ENCODE measurements at places on chromosomes 11 and 22.

GRCh38 chr11:82889133-82890001 is 10.9 kb downstream of the PRCP start:
- DNase-seq, result no peak

GRCh38 chr11:88813233-88813915 is 252.4 kb downstream of the GRM5 start:
- DNase-seq, result no peak

- no peak for DNase-seq
Observed at GRCh38 chr11:71193431-71193830, 58.9 kb downstream of the SHANK2 start.

- DNase-seq, result no peak
Observed at GRCh38 chr11:70333261-70333660, 62.8 kb downstream of the PPFIA1 start.

GRCh38 chr11:72331761-72332160 is 87.8 kb upstream of the PHOX2A start:
- no peak for DNase-seq

GRCh38 chr11:118375978-118376377 is 16.6 kb downstream of the UBE4A start:
- DNase-seq, result no peak

DNA sequence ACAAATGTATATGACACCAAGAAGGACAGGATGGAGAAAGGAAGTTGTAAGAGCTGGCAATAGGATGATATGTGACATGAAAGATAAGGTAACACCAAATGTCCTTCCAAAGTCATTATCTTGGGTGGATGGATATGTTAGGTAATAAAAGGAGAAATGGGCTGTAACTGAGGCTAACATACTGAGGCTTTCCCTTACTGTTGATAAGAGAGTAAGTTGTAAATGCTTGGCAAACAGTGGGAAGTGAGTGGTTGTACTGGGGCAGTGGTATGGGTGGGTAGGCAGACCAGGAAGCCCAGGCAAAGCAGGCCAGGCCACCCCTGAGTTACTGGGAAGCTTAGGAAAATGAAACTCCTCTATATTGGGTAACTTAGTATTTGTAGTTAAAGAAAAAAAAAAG is 73.7 kb downstream of the ARHGAP42 start:
- no peak for DNase-seq

GRCh38 chr11:18501629-18502028 is 25.1 kb downstream of the TSG101 start:
- no peak for DNase-seq

- no peak for DNase-seq
Observed at GRCh38 chr11:2914455-2915195, 14.6 kb downstream of the PHLDA2 start.

- no peak for DNase-seq
Observed at GRCh38 chr11:101336858-101337257, 207.2 kb upstream of the PGR start.

DNA sequence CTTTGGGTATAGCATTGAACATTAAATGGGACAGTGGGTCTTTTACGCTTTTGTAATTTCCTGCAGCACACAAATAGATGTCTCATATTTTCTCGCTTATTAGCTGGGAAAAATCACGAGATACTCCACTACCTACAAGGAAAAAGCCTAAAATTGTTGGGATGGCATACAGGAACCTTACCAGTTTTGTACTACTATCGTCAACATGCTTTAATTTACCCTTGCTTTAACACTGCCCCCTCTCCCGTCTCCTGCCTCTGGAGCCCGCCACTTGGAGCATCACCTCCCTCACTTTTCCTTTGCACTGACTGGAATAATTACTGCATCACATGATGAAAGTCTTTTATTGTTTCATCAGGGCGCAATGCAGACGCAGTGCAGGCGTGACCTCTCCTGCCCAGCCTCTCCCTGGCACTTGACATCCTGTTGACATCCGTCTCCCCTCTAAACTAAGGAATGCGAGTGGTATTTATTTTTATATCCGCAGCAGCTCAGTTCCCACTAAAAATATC is 1.0 kb upstream of the FNBP4 start:
- no peak for DNase-seq

DNA sequence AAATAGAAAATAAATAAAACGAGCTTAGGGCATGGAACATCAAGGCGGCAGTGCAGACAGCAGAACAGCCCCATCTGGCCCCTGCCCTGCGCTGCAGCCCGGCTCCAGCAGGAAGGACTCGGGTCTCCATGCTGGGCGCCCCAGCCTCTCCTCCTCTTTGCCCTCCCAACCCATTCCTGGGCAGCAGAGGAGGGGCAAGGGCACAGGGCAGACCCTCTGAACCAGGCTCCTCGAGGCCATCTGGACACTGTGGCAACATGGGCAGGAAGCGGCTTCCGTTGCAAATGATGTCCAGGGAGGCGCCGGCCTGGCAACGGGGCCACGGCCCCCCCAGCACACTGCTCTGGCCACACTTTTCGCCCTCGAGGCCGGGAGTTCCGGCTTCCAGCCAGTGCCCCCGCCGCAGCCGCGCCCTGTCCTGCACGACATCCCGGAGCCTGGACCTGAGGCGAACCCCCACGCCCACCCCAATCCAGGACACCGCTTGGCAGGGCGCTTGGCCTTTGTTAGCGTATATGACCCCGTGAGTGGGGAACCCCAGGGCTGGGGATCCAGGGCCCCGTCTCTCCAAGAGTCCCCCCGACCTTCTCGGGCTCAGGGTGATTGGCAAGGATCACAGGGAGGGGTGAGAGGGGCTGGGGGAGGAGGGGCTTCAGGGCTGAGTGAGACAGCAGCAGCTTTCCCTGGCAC is 192.1 kb downstream of the IGLL1 start:
- no peak for DNase-seq

GRCh38 chr11:86374069-86374468 is 618 bp upstream of the CCDC81 start:
- no peak for DNase-seq

GRCh38 chr11:107018902-107019493 is 722 bp upstream of the GUCY1A2 start:
- no peak for DNase-seq

GRCh38 chr11:78339483-78339882 is 78.1 kb downstream of the GAB2 start:
- DNase-seq, result no peak

DNA sequence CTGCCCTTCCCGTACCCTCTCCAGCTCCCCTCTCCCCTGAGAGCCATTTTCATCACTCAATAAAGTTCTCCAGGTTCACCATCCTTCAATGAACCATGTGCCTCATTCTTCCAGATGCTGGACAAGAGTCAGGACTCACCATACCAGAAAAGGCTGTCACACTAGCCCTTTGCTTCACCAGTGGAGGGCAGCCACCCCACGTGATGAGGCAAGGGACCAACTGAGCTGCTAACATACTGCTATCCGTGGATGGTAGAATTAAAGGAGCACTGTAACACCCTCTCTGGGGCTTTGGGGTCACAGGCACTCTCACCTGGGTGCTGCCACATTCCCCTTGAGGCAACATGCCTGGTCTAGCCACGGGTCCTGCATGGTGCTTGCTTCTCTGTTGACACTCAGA is 13.1 kb upstream of the OR5I1 start:
- no peak for DNase-seq

- no peak for DNase-seq
Observed at GRCh38 chr22:42967933-42968332, 47.0 kb downstream of the PACSIN2 start.

- DNase-seq, result no peak
Observed at GRCh38 chr11:29612423-29612822, 404.4 kb downstream of the KCNA4 start.

DNA sequence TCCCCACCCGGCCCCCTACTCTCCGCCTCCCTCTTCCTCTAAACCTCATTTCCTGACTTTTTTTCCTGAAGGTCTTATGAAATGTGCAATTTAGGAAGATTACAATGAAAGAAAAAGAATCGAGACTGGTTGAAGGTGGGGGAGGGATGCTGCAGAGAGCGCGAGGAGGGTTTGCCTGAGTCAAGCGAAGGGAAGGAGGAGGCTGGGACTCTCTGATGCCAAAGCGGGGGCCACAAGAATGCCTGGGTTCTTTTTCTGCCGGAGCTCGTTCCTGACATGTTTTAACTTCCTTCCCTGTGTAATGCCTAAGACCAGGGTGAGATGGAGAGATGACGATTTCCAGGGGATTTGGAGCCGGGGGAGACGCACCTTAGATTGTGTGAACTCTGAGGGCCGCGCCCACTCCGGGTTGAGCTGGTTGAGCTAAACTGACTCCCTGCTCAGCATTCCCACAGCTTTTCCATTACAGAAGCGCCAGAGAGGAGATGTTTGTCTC is 270.5 kb upstream of the SORL1-AS1 start:
- DNase-seq, result no peak

DNA sequence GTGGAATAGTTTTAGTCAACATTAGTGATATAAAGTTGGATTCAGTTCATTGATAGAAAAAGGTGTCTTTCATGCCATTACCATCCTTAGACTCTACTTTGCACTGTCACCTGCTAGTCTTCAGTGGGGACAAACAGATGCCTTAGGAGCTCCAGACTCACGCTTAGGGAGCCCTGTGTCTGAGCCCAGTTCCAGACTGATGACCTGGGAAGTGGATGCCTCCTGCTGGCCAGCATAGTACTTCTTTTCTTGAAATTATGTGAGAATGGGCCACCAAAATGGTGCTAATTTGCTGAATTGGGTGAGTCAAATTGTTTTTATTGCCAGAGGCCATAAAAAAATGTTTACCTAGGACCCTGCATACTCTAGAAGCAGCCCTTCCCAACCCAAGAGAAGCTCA is 53.9 kb downstream of the NOX4 start:
- no peak for DNase-seq

- DNase-seq, result no peak
Observed at GRCh38 chr11:3163241-3163981, 1.7 kb downstream of the OSBPL5 start.
